ENCODE measurements at places on chromosomes 4 and X.

- no peak for DNase-seq
These were observed 1583.1 kb upstream of the PCDH10 start for GRCh38 chr4:131566026-131566425.

- no peak for DNase-seq
These were observed 70.1 kb downstream of the IL15 start for GRCh38 chr4:141706445-141706844.

- no peak for DNase-seq
These were observed 12.0 kb upstream of the SLC2A9 start for GRCh38 chr4:10033191-10033881.

- no peak for DNase-seq
These were observed 31.0 kb upstream of the SLC25A4 start for GRCh38 chr4:185112104-185112503.

GRCh38 chrX:137999552-137999951 is 433.6 kb downstream of the ZIC3 start:
- no peak for DNase-seq

DNA sequence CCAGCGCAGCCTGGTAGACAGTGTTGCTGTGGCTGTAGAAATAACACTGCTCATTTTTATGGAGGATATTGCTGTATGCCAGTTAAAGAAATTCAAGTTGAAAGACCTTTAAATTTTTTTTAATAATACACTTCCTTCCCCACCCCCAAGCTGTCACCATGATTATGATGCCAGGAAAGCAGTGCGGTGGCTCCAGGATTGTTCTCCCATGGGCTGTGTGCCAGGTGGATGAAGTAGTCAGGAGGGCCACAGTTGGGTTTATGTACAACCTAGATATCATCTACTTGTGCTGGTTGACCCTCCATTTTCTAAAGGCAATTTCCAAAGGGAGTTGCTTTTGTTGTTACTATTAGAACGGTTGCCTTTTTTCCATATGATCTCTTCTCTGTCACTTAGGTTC is 136.6 kb downstream of the AFF1 start:
- DNase-seq = no peak

GRCh38 chrX:121010218-121010617 is 24.7 kb upstream of the CT47A1 start:
- DNase-seq = no peak

GRCh38 chrX:48475296-48475695 is 703 bp upstream of the FTSJ1 start:
- DNase-seq = no peak

Measured in stimulated activated effector memory CD8-positive, alpha-beta T cell treated with anti-CD3 and anti-CD28 coated beads, Interleukin-12 subunit alpha, Interleukin-12 subunit beta, amount 100 ng/mL, for 72 hours (primary cell).